ENCODE measurements at places on chromosomes 4 and X.

DNA sequence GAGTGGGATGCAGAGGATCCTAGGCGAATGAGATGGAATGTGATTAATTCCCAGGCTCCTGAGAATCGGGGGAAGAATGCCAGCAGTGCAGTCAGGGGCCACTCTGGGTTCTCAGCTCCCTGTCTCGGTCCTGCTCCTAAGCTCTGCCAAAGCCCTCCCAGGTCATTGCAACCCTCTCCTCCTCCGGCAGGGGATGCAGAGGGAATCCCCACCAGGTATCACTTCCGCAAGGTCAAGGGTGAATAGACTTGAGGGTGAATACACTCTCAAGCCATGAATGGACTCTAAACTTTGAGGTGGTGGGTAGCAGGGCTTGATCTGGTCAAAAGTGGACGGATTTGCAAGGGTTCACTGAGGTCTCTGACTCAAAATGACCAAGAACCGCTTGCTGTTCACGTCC lies 139.3 kb upstream of the MXRA5 start:
- DNase-seq, result no peak

DNA sequence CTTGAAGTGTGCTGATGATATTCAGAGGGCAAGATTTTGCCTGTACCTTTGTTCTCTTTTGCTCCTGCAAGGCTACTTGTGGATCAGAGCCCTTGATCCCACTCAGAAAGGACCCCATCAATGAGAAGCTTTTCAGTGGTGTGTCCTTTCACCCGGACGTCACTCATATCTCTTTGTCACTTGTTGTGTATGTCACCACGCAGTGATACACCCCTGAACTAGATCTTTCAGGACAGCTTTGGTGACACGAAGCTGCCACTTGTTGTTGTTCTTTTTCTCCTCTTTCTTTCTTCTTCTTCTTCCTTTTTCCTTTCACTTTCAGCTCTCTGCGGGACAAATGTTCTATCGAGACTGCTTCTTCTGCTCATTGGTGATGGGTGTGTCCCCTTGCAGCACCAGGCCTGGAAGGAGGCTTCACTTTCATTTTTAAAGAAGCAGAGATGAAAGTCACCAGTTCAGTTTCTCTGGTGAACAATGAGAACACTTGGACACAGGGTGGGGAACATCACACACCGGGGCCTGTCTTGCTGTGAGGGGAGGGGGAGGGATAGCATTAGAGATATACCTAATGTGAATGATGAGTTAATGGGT lies 83.6 kb downstream of the NBDY start:
- DNase-seq, result no peak

DNA sequence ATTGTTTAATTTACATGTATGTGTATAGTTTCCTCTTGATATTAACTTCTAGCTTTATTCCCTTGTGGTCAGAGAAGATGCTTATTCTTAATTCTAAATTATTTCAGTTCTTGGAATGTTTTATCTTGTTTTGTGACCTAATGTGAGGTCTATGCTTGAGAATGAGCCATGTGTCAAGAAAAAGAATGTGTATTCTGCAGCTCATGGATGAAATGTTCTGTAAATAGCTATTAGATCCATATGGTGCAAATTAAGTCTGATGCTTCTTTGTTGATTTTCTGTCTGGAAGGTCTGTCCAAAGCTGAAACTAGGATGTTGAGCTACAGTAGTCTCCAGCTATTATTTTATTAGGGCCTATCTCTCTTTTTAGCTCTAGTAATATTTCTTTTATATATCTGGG lies 187.3 kb upstream of the RASGEF1B start:
- no peak for DNase-seq

- DNase-seq, result no peak
These were observed 37.9 kb downstream of the RBBP7 start for GRCh38 chrX:16832301-16832700.

GRCh38 chr4:136935305-136935704 lies 597.0 kb downstream of the PCDH18 start:
- no peak for DNase-seq

DNA sequence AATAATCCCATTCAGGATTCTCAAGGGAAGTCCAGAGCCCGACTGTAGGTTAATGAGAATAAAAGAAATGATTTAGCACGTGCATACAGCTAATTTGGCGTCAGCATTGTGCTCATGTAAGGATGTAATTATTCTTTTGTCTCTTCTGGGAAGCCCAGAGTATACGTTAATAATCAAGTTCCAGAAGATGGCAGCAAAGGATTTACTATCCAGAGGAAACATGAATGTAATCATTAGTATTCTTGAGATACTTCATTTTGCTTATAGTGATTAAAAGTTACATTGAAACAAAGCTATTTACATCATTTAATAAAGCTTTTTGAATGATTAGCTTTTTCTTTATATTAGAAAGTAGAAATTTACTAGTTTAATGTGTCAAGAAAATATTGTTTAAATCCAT lies 27.1 kb upstream of the MAP9 start:
- no peak for DNase-seq

DNA sequence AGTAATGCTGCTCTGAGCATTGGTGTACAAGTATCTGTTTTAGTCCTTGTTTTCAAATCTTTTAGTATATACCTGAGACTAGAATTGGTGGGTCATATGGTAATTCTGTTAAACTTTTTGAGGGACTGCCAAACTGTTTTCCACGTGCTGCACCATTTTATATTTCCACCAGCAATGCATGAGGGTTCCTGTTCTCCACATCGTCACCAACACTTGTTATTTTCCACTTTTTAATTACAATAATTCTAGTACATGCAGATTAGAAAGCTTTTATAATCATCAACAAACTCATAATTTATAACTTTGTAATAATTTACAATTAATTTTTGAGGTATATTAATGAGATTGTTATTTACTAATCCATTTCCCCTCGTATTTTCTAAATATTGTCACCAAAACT lies 79.4 kb downstream of the CEP135 start:
- DNase-seq, result no peak

GRCh38 chr4:169205075-169205743 lies 65.5 kb downstream of the SH3RF1 start:
- DNase-seq, result no peak

- no peak for DNase-seq
These were observed 322.6 kb upstream of the MAOA start for GRCh38 chrX:43333543-43333942.

DNA sequence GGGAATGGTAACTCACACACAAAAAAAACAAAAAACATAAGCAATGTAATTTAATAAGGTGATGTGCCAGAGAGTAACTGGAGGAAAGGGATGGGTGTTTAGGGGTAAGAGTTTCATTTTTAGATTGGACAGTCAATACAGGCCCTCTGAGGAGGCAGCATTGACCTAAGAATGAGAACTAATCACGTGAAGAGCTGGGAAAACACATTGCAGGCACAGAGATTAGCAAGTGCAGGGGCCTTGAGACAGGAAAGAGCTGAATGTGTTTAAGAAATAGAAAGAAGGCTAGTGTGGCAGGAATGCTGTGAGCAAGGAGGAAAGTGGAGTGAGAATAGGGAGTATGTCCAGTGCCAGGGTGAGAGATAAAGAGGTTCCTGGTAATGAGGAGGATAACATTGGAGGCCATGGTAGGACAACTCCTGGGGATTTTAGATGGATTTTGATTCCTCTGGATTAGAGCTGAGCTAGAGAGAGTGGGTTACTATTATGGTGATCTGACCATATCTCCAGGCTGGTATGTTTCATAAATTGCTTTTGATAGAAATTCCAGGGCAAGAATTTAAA lies 17.6 kb downstream of the PDLIM5 start:
- no peak for DNase-seq

DNA sequence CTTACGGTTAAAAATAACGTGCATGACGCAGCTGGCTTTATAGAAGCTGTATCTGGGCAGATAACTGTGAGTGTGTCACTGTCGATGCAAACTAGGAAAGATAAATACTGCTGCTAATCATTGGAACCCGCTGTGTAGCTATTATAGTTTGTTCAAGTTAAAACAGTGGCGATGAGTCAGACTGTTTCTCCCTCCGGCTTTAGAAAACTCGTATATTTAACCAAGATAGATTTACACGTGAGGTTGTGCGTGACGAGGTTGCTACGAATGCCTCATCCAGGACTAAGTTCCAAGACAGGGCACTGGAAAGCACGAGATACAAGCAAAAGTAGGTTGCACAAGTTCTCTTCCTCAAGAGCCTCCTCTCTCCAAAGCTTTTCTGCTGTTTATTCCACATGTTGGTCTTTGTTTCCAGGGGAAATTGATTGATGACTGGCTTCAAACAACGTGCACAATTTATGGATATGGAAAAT lies 270.7 kb downstream of the FBXW7 start:
- DNase-seq, result no peak

DNA sequence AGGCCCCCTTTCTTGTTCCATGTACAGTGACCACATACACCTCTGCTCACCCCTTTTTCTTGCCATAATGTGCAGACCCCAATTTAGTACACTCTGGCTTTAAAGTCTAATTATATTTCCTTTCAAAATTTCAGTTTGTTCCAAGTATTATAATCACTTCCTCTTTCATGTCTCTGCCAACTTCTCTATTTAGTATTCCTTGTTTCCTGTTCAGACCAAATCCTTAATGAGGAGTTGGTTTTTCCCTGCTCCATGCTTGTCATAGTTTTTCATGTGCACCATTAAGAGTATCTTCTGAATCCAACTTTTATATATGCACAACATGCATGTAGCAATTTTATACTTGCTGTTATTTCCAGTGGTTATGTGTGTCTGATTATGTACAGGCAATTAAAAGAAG lies 32.3 kb downstream of the USP53 start:
- no peak for DNase-seq

- no peak for DNase-seq
These were observed 11.6 kb upstream of the TMEM128 start for GRCh38 chr4:4259484-4260100.

DNA sequence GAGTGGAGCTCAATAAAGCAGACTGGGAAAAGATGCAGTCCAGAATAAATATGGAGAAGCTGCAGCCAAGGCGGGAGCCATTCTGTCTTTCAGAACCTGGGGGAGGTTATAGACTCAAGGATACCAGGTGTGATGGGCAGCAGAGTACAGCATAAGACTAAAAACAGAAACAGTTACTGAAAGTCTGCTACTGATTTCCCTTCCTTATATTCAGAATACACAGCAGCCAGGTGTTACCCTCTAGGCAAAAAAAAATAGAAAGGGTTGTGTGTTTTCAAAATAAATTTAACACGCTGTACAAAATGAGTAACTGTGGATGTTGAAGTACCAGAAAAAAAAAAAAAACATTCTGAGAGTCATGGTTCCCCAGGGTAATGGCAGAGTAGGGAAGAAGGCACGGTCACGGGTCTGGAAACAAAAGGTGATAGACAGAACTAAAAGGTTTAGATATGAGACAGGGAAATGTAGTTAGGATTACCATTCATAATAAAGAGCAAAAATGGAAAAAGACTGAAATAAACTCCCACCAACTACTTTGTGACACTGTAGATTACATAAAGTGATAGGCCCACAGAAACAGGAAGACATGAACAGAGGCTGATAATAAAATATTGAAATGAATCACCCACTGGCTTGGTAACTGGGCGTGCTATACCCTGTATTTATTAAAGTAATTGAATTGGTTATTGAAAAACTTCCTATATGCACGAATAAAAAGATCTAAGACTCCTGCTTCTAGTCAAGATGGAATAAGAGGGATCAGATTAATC lies 10.8 kb upstream of the HHIP start:
- DNase-seq, result no peak

GRCh38 chrX:8984231-8984630 lies 49.7 kb downstream of the FAM9B start:
- DNase-seq, result no peak

DNA sequence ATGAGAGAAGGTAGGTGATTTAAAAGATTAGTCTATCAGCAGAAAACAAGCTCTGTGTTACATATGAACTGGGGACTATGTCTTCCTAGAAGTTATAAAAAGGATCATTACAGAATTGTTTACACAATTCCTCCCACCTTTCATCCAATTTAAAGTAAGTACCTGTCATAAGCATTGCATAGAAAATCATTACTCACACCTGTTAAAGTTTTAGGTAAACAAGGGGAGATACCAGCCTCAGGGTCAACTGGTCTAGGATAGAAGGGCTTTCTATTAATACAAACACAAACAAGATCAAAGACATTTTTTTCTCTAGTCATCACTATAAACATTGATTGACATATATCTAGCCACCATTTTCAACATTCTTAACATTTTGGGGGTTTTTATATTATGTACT lies 333.9 kb downstream of the ARHGAP24 start:
- DNase-seq, result no peak

DNA sequence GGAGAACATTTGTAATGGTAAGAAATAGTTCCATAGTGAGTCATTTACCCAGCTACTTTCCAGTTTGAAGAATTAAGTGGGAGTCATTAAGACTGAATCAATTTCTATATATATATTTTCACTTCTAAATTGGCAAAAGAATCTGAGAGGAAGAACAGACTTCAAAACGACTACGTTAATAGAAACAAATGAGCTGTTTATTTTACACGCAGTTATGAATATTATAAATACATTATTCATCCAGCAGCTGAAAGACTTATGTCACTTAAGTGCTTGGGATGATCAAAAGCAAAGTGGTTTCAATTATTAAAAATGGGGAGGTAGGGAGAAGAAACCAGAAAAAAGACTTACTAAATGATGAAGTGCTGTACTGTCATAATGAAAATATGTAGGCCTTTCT lies 260.5 kb upstream of the DDX53 start:
- DNase-seq, result no peak

DNA sequence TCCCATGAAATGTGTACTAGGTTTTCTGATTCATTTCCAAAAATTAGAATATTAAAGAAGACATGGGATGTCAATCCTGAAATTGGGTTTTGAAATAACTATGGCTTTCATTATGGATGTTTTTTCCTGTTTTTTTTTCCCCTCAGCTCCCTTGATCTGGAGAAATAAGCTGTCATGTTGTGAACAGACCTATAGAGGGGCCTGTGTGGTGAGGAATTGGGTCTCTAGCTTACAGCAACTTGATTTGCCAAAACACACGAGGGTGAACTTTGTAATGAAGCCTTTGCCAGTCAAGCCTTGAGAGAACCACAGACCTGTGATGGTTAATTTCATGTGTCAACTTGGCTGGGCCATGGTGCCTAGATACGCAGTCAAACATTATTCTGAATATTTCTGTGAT lies 2413.6 kb downstream of the PCDH7 start:
- no peak for DNase-seq
